ENCODE measurements at places on chromosomes 16 and 17. TPM values are rescaled to one million over a fixed set of nuclear protein-coding genes. Genes with fewer than 3 reads are reported as not detected.

DNA sequence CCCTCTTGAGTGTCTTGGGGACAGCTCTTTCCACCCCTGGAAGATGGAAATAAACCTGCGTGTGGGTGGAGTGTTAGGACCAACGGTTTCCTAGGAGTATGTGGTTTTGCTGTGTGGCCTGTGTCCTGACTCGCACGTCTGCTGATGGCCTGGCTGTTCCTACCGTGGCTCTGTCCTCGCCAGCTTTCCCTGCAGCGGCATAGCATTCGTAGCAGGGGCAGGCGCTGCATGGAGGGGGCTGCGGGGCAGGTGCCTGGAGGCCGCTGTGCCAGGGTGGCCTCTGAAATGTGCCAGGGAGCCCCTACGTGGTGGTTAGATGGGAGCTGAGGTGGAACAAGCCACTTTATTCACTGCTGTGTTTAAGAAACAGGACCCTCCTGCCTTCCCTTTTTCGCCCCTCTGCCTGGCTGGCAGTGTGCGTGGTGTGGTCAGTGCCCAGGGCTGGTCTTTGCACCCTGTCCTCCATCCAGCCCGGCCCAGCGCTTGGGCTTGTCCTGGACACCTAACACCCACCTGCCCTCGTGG, 10.6 kb downstream of the SLC16A3 start:
- no peak for DNase-seq

The KRT36 gene
- not detected for total RNA-seq

The TMEM88 gene
- 0.88 TPM for total RNA-seq

GRCh38 chr17:45995627-45996270, 3.3 kb upstream of the STH start:
- DNase-seq: no peak

DNA sequence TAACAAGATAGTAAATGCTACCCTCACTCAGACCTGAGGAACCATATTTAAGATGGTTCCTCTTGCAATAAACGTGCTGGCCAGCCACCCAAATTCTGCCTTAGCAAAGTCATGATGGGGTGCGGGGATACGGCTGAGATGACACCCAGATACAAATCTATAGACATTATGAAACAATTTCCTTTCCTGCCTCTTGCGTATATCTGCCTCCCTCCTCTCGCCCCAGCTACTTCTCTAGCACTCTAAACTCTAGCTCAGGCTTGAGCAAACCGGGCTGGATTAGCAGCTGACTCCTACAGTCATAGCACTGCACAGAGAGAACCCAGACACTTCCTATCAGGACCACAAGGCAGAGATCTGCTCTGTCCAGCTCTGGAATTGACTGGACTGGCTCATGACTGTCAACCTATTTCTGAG, 22.3 kb downstream of the CD300LF start:
- DNase-seq: no peak

The PYDC1 gene
- not detected for total RNA-seq

Measured in HT1080 (cell line).